ENCODE measurements at places on chromosomes 16 and 17. TPM values are rescaled to one million over a fixed set of nuclear protein-coding genes. Genes with fewer than 3 reads are reported as not detected.

The LITAF gene
- total RNA-seq: 146 TPM

The RAB11FIP4 gene
- total RNA-seq: 3.7 TPM

The CPHXL2 gene
- total RNA-seq: not detected

DNA sequence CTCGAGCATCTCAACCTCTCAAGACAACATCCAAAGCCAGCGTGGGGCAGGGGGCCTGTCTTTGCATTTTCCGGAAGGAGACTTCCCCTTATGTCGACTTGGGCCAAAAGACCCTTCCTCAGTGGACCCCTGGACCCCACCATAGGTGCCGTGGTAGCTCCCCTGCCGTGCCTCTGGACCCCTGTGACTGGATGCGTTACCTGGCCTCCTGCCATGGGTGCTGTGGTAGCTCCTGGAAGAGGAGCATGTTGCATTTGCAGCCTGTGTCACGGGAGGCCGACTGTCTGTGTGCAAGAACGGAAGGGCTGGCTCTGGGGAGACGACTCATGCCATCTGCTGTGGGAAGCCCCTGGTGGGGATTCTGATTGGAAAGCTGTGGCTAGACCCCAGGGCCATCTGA, 130.1 kb downstream of the FOXL1 start:
- no peak for DNase-seq

- DNase-seq: no peak
Observed at GRCh38 chr16:75702242-75702641, 981 bp upstream of the DUXB start.

- no peak for DNase-seq
Observed at GRCh38 chr16:2520784-2521531, 787 bp downstream of the AMDHD2 start.

- DNase-seq: no peak
Observed at GRCh38 chr16:23209606-23210005, 27.1 kb downstream of the SCNN1G start.

The FOXF1 gene
- 4.1 TPM for total RNA-seq

GRCh38 chr17:41167561-41167960, 460 bp downstream of the KRTAP4-3 start:
- no peak for DNase-seq

The EVI2B gene
- 14.4 TPM for total RNA-seq

The RPL23 gene
- total RNA-seq: 981 TPM

The MT1G gene
- 34.7 TPM for total RNA-seq

DNA sequence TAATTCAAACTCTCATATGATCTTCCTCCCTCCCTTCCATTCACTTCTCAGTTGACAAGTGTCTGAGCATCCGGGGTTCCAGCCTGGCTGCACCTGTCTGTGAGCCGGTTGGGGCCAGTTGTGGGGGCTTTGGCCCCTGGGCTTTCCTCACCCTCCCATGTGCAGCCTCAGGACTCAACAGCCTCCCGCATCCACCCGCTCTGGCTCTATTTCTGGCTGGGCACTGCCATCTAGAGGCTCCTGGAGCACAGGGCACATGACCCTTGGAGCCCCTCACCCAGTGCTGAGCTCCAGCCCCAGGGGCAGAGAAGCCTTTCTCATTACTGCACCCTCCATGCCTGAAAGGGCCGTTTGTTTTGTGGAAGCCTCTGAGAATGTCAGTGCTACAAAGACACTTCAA, 43.3 kb downstream of the HAPSTR1 start:
- no peak for DNase-seq

The CARD14 gene
- total RNA-seq: not detected

The NTN3 gene
- 0.28 TPM for total RNA-seq

DNA sequence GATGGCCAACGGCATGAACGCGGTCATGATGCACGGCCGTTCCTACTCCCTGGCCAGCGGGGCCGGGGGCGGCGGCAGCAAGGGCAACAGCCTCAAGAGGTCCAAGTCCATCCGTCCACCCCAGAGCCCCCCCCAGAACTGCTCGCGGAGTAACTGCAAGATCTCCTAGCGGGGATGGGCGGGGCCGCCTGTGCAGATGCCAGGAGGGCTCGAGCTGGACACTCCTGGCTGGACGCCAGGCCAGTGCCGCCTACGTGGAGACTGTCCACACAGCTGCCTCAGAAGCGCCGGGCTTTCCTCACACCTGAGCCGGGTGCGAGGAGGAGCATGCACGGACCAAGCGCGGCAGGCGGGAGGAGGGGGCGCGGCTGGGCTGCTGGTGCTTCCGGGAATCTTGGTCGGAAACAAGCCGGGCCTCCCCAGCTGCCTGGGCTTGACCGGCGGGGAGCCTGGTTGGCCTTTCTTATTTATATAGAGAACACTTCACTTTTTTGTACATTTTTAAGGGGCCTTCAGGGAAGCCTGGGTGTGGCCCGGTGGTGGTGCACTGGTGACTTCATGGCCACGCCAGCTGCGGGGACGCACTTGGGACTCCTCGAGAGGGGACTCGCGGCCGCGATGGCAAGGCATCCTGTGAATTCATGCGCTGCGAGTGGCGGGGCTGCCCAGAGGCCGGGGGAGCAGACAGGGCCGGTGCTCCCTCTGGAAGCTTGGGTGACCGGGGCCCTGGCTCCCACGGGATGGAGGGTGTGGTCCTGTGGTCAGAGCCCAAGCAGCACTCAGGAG, 3.1 kb upstream of the WFIKKN1 start:
- no peak for DNase-seq

- DNase-seq: no peak
Observed at GRCh38 chr16:9258423-9259051, 167.1 kb downstream of the HAPSTR1 start.

The FADS6 gene
- total RNA-seq: not detected

DNA sequence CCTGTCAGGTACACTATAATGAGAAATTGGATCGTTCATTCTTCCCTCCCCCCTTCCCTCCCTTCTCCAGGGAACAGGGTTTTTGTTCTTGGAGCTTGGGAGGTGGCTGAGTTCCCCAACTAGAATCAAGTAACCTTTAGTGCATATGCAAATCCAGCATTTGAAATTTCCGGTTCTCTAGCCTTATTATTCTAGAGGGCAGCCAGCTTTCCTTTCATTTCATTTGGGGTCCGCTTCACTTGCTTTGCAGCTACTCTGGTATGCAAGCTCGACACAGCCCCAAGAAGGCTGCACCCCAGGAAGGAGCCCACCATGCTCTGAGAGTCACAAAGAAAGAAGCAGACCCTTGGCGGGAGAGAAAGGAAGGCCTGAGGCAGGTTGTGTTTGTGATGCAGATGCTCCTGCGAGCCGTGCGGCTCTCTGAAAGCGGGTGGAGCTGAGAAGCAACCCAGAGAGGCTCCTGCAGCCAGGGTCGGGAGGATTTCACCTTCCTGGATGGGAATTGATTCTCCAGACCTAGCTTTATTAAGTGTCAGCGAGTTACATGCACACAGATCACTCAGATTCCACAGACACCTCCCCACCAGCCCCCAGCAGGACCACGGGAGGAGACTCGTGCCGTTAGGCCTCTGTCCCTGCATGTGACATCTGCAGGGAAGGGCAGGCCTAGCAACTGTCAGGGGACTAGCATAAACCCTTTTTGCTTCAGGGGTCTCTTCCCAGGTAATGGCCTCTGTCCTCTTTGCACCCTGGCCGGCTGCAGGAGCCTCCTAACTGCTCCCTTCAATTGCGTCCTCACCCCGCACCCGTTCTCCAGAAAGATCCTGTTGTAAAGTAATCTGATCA, 34.5 kb downstream of the PMM2 start:
- no peak for DNase-seq

GRCh38 chr17:5825717-5826330, 241.5 kb upstream of the NLRP1 start:
- DNase-seq: no peak
